Activated T-cell treated with anti-CD3 and anti-CD28 coated beads, Interleukin-2, amount 50 U/mL, for 72 hours (primary cell): ENCODE measurements at places on chromosomes 7 and 10. TPM values are rescaled to one million over a fixed set of nuclear protein-coding genes. Genes with fewer than 3 reads are reported as not detected.

DNA sequence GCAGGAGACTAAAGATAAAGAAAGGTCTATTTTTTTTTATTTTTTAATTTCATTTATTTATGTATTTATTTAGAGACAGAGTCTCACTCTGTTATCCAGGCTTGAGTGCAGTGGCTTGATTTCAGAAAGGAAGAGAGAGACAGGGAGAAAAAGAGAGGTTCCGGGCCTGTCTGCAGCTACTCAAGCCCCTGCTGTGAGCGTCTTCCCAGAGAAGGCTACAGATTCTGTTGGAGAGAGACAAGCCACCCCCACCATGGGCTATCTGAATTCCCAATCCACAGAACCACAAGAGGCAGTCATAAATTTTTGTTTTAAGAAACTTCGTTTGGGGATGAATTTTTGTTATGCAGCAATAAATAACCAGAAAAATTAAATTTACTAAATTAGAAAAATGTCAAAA is 68.1 kb downstream of the CALN1 start:
- DNase-seq, result no peak
- H3K4me1 ChIP-seq, result no peaks in the 10 kb centered on the region
- H3K27ac ChIP-seq, result no peak overlapping the region
- H3K36me3 ChIP-seq, result peaks cover 1% of the 10 kb centered on the region
- peaks cover 4% of the 10 kb centered on the region for H3K27me3 ChIP-seq

DNA sequence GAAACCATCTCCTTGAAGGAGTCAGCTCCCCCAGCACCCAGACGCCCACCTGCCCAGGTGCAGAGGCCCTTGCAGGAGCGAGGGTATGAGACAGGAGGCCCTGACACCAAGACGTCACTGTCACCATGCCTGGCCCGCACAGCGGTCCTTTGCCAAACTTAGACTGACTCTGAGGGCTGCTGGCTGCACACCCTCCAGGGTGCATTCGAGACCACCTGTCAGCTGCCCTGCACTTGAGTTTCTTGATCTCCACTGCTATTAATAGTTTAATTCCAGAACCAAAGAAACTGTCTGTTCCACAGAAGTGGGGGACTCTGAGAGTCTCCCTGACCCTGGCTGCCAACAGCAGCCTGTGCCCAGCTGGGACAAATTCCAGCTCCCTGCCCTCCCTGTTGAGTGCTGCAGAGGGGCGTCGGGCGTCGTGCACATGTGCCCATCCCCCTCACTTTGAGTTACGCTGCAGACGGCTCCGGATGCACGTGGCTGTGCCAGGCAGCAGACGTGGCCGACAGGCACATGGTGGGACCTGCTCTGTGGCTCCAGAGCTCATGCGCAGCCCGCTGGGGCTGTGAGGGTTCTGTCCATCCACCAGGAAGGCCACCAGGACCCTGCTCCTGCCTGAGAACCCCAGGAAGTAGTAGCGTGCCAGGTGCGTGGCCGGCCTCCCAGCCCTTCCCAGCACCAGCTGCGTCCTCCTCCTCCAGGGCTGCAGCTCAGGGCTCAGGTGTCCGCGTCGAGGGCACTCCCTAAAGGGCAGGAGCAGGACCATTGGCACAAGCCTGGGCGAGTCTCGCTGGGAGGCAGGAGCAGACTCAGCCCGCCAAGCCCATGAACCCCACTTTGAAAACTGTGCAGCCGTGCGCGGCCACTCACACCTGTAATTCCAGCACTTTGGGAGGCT is 24.8 kb downstream of the ELFN1 start:
- H3K36me3 ChIP-seq, result no peaks in the 10 kb centered on the region
- peaks cover 8% of the 10 kb centered on the region for H3K27me3 ChIP-seq
- H3K4me3 ChIP-seq, result no peak overlapping the region
- DNase-seq, result no peak
- H3K4me1 ChIP-seq, result no peaks in the 10 kb centered on the region

GRCh38 chr7:98209166-98209920 is 1.9 kb upstream of the BHLHA15 start:
- peak overlapping the region; percentile 60 for H3K4me3 ChIP-seq
- H3K4me1 ChIP-seq, result no peaks in the 10 kb centered on the region
- H3K36me3 ChIP-seq, result no peaks in the 10 kb centered on the region
- DNase-seq, result no peak

DNA sequence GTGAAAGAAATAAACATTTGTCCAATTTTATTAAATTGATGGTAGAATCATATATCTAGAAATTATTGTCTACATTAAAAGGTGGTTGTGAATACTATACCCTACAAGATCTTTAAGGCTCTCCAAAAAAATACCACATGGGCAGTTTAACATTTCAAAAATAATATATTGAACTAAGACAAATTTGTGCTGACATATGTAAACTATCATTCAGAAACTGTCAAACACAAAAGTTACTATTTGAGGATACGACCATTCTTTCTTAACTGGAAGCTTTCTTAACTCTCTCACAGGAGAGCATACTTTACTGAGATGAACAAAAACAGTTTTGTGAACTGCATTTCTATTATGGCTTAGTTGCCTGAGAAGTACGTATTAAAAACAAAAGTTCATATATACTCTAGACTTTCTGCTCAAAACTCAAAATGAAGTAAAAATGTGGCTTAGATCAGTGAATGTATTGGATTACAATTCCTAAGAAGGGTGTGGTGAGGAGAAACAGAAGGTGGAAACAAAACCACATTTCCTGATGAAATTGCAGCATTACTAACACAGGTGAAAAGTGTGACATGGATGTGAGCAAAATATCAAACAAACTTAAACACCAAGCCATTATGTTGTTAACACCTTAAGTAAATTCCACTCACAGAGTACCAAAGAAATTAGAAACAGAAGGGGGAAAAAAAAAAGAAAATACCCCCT is 138.5 kb downstream of the SEMA3A start:
- H3K27me3 ChIP-seq, result no peaks in the 10 kb centered on the region
- peaks cover 5% of the 10 kb centered on the region for H3K4me1 ChIP-seq
- H3K4me3 ChIP-seq, result no peak overlapping the region
- no peak overlapping the region for H3K27ac ChIP-seq

GRCh38 chr10:86295351-86295750 is 71.2 kb downstream of the GRID1 start:
- no peak overlapping the region for H3K27ac ChIP-seq
- H3K4me3 ChIP-seq, result no peak overlapping the region
- H3K4me1 ChIP-seq, result no peaks in the 10 kb centered on the region
- peaks cover 5% of the 10 kb centered on the region for H3K27me3 ChIP-seq
- DNase-seq, result no peak

The CPA2 gene
- total RNA-seq, result not detected

The ZNF438 gene
- 5.4 TPM for total RNA-seq

The SCART1 gene
- 3.3 TPM for total RNA-seq

The NODAL gene
- total RNA-seq, result not detected
